Kidney glomerular epithelial cell (primary cell): ENCODE measurements at places on chromosomes 2 and 18.

- DNase-seq: peak; percentile 23
These were observed 65.8 kb downstream of the SUMO1 start for GRCh38 chr2:202172439-202173211.

GRCh38 chr2:239256350-239256743 lies 144.5 kb downstream of the HDAC4 start:
- no peak for DNase-seq

GRCh38 chr2:105188343-105188742 lies 53.2 kb upstream of the GPR45 start:
- DNase-seq: no peak

GRCh38 chr2:241692448-241692847 lies 5.8 kb upstream of the DTYMK start:
- no peak for DNase-seq

- DNase-seq: peak; percentile 31
These were observed 86.9 kb downstream of the LTBP1 start for GRCh38 chr2:33033606-33034081.
